HTR-8/SVneo (cell line): ENCODE measurements at places on chromosomes 13 and 19.
A peak's percentile ranks its signal among the peaks of the same experiment; 100 is the strongest.

DNA sequence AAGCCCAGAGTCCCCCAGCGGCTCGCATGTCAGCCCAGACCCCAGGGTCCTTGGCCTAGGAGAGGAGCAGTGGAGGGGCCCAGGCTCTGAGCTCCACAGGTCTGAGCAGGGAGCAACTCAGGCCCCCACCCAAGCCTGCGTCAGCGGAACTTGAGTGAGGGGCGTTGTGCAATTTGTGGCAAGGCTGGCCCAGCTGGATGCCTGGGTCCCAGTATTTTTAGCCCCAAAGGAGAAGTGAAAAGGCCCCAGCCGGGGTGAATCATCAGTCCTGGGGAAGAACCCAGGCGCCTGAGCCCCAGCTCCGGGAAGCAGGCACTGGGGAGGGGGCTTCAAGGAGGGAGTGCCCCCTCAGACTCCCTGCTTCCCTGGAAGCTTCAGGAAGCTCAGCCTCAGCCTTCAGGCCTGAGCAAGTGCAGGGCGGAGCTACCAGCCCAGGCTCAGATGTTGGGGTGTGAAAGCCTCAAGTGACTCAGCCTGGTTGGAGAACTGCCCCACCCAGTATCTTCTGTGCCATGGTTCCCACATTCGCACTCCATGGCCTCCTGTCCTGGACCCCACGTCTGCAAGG, 7.2 kb downstream of the MED29 start:
- DNase-seq: no peak

GRCh38 chr13:95176611-95177259, 124.5 kb downstream of the ABCC4 start:
- no peak for DNase-seq

- no peak for DNase-seq
Observed at GRCh38 chr19:11483366-11484111, 2.7 kb upstream of the ELAVL3 start.

- DNase-seq: no peak
Observed at GRCh38 chr19:33405553-33406461, 32.3 kb downstream of the CEBPG start.

DNA sequence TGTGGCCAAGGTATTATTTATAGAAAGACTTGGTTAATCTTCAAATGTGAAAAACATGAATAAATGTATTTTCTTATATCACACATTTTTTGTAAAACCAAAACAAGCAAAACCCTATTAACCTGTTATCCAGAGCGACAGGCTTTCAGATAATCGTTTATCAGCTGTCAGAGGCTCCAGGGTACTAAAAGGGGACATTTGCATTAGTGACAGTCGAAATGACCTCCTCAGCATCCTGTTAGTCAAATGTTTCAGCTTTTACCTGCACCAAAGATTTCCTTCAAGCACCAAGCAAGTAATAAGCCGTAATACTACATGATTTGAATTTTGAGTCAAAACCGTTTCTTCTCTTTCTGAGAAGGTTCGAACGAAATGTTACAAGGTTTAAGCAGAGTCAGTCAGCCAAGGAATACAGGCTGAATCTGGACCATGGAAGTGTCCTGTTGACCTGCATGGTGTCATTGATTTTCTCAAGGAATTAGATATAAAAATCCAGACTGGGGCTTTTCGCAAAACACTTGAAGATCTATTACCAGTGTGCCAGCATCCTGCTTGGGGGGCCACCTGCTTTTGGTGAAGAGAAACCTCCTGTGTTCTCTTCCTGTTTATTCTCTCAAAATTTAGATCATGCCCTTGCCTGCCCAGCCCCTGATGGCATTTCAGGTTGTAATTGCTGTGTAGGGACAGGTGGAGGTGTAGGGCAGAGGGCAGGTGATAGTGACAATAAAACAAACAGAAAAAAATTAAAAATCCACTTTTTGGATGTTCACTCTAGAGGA, 11.3 kb upstream of the RFC3 start:
- DNase-seq: no peak

DNA sequence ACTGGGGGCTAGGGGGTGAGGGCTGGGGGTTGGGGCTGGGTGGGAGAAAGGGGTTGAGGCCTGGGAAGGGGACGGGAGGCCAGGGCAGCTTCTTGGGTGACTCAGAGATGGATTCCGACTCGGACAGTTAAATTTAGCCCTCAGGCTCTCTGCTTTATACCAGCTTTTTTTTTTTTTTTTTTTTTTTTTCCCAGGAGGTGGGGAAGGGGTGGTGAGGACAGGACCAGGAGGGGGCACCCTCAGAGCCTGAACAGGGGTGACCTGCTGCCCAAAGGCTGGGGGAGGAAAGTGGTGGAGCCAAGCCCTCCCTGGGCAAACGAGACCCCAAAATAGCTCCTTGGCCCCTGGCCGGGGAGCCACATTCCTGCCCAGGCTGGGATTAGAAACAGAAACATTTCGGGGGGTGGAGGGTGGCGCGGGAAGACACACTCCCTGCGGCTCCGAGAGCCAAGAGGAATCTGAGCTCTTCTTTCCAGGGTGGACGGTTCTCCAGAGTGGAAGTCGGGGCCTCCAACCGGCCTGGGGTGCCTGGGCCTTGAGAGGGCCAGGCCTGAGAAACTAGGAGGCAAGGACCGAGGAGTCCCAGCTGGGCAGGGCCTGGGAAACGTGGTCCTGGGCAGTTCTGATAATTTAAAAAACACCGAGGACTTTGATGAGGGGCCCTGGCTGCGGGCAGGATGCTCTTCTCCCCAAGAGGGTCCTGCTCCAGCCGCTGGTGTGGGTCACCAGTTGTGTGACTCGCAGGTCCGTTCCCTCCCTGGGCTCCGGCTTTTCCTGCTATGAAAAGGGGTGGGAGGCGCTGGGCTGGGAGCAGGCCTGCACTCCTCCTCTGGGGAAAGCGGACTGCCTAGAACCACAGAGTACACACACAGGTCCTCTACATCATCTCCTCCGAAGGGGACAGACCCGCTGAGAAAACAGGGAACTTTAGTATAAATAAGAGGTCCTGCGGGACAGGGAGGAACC, 813 bp upstream of the DMPK start:
- DNase-seq: peak; percentile 83

- DNase-seq: no peak
Observed at GRCh38 chr13:99196466-99197116, 4.1 kb upstream of the UBAC2 start.

DNA sequence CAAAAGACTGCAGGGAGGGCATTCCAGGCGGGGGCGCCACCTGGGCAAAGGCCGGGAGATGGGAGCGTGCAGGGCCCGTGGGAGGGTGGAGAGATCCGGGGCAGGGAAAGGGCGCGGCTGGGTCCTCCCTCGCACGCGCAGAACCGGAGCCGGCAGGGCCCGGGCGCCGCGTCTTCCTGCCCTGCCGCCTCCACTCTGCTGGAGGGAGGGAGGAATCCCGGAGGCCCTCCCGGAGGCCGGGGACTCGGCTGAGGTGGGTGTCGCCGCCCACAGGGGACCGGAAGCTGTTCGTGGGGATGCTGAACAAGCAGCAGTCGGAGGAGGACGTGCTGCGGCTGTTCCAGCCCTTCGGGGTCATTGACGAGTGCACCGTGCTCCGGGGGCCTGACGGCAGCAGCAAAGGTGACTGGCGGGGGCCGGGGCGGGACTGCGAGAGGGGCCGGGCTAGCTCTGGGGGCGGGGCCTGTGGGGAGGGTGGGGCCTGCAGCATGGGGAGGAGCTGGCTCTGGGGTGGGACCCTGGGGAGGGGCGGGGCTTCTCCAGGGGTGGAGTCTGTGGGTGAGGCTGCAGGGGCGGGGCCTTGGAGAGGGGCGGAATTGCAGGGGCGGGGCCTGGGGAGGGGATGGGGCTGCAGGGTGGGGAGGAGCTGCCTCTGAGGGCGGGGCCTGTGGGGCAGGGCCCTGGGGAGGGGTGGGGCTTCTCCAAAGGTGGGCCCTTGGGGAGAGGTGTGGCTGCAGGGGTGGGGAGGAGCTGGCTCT, 51.3 kb downstream of the CELF5 start:
- DNase-seq: peak; percentile 79

DNA sequence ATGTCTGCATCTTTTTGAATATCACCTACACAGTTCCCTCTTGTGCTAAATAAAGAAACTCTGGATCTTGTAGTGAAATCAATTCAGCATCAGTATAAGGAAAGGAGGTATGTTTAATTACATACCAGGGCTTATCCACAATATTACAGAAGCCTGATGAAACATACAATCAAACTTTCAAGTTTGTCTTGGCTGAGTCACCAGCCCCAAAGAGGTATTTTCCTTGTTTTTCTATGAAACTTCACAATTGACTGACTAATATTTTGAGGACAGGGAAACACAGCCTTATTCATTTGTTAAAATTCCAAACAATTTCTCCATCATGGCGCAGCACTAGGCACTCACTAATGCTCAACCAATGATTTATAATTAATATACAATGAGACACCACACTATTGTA, 952.4 kb downstream of the PCDH17 start:
- no peak for DNase-seq
